Inflammatory macrophage treated with lipopolysaccharide for 4 hours (primary cell): ENCODE measurements at places on chromosomes 2 and 18.

GRCh38 chr18:74115046-74115445 is 32.6 kb downstream of the FBXO15 start:
- no peak for DNase-seq

DNA sequence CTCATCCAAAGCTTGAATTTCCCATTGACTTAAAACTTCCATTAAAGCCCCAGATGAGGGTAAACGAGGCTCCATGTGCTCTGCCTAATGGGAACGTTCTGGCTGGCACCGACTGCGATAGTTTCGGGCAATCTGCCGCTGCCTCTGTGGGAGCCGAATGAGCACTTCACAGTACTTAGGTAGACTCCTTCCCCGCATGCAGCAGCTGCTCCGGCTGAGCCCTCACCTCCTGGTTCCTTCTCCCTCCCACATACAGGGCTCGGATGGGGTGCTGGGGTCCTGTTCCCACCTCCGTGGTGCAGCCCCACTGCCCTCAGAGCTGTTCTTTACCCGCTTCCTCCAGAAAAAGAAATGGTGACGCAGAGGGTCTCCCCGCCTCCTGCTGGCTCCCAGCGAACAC is 476.5 kb upstream of the SALL3 start:
- no peak for DNase-seq

- no peak for DNase-seq
Observed at GRCh38 chr2:155215037-155215707, 516.7 kb downstream of the KCNJ3 start.

- DNase-seq, result no peak
Observed at GRCh38 chr2:238692562-238692961, 155.3 kb upstream of the TWIST2 start.

- DNase-seq, result peak; percentile 2
Observed at GRCh38 chr2:167940346-167940725, 307.1 kb downstream of the STK39 start.

GRCh38 chr2:39603436-39603835 is 62.3 kb upstream of the TMEM178A start:
- peak; percentile 88 for DNase-seq
